ENCODE measurements at places on chromosomes 2 and 18. TPM values are rescaled to one million over a fixed set of nuclear protein-coding genes. Genes with fewer than 3 reads are reported as not detected.

DNA sequence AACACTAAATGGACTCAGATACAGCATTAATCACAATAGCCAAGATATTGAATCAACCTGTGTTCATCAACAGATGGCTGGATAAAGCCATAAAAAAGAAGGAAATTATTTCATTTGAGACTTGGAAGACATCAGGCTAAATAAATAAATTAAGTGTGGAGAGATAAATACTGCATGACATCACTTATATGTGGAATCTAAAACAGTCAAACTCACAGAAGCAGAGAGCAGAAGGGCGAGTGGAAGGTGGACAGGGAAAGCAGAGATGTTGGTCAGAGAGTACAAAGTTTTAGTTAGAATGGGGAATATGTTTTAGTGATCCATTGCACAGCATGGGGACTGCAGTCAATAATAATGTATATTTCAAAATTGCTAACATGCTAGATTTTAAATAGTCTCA is 207.2 kb downstream of the VAPA start:
- no peak for DNase-seq

DNA sequence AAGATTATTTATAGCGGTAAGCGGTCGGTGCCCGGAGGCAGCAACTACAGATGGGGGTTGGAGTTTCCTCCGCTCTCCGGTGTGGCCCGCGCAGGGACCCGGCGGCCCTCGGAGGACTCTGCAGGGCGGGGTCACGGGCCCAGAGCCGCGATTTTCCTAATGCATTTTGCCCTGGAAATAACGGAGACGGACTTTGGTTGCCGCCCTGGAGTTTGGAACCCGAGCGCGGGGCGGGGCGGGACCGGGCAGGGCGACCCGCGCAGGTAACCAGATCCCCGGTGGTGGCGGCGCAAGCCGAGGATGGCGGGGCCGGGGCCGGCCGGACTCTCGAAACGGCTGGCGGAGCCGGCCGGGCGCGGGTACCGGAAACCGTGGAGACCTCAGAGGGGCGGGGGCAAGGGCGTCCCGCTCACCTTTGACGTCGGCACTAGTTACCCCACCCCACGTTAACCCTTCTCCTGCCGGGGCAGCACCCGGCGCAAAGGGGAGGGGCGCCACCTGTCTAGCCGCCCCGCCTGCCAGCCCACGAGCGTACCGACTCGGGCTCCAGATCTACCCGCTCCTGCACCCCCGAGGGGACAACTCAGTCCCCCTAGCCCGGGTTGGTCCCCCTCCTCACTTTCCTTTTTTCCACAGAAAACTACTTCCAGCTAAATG is 2.9 kb downstream of the CYP26B1 start:
- DNase-seq: peak; percentile 76

DNA sequence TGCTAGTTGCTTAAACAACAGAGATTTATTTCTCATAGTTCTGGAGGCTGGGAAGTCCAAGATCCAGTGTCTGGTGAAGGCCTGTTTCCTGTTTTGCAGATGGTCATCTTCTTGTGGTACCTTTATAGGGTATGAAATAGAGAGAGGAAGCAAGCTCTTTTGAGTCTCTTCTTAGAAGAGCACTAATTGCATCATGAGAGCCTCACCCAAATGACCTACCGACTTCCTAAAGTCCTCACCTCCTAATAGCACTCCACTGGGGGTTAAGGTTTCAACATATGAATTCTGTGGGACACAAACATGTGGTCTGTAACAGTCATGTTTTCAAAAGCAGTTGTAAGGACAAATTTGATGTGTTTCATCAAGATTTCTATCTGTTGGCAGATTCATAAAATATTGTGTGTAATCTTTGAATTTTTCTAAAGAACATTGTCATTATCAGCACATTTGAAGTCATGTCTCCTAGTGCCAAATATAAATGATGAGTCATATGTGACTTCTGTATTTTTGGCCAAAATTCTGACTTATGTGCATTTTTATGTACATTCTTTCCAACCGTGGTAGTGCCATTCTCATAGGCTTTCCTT is 45.3 kb downstream of the CD28 start:
- no peak for DNase-seq

DNA sequence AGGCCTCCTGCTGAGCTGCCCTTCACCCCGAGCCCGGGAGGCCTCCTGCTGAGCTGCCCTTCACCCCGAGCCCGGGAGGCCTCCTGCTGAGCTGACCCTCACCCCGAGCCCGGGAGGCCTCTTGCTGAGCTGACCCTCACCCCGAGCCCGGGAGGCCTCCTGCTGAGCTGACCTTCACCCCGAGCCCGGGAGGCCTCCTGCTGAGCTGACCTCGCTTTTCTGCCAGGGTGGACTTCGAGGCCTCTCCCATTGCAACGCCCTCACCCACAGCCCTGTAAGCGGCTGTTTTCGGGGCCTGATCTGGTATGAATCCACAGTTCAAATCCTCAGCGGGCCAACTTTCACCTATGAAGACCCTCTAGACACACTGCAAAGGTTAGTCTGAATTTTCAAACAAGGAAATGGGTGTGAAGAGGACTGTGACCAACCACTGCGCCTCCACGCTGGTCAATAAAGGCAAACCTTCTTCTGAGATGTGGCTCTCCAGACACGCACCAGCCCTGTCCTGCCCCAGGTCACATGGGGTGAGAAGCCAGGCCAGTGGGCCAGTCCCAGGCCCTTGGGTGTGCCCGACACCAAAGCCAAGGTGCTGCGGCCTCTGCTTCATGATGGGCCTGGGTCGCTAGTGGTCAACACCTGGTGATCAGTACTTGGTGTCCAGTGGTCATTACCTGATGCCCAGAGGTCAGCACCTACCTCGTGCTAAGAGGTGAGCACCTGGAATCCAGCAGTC is 225.1 kb upstream of the SALL3 start:
- DNase-seq: peak; percentile 48

DNA sequence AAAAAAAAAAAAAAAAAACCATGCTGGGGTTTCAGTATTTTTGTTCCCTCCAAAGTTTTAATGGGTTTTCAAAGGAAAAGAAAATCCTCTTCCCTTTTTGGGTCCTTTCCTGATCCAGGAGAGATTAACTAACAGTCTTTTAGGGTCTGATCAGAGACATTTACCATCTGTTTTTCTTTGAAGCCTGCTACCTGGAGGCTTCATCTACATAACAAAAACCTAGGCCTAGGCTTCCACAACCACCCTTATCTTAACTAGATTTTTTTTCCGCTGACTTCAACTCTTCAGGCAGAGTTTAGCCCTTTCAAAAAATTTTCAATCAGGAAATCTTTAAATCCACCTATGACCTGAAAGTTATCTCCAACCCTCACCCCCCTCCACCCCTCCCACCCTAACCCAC is 154.7 kb downstream of the MBD2 start:
- DNase-seq: no peak

DHRS9 gene
- 1.3 TPM for total RNA-seq

- no peak for DNase-seq
These were observed 236.8 kb upstream of the RBMS1 start for GRCh38 chr2:160730296-160730995.

Measured in sigmoid colon (tissue), 7 donors.